CD4-positive, alpha-beta T cell treated with Interleukin-12 subunit alpha and Interleukin-12 subunit beta, for 1 hour (primary cell): ENCODE measurements at places on chromosomes 11 and 22.
A peak's percentile ranks its signal among the peaks of the same experiment; 100 is the strongest.

DNA sequence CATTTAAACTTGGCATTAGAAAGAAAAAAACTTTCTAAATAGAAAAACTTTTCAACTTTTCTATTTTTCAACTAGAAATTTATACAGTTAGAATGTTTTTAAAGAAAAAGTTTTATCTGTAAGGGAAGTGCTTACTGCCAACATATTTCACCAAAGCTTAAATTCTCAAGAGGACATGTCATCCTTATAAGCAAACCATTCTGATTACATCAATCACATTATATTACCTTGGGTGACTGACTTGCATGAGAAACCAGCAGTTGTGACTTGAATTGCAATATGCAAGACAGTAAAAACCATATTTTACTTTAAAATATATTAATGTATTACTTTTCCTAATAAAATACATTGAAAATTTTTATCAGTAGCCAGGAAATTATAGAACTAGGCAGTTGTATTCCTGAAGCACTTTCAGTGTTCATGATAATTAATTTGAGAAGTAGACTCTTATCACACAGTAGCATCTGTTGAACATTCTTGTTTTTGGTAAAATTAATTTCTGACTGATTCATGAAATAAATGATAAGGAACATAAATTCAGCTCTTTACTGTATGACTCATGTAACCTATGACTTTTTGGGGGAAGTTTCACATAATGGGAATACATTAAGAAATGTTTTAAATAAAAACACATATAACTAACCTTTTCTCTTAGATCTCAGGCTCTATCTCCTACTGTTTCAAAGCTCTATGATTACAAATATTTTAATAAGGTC is 345.0 kb upstream of the CCDC179 start:
- DNase-seq, result no peak

GRCh38 chr22:42437488-42438292 is 5.5 kb upstream of the NFAM1 start:
- DNase-seq, result peak; percentile 88

GRCh38 chr22:37777122-37777687 is 30.5 kb upstream of the GCAT start:
- DNase-seq, result no peak

DNA sequence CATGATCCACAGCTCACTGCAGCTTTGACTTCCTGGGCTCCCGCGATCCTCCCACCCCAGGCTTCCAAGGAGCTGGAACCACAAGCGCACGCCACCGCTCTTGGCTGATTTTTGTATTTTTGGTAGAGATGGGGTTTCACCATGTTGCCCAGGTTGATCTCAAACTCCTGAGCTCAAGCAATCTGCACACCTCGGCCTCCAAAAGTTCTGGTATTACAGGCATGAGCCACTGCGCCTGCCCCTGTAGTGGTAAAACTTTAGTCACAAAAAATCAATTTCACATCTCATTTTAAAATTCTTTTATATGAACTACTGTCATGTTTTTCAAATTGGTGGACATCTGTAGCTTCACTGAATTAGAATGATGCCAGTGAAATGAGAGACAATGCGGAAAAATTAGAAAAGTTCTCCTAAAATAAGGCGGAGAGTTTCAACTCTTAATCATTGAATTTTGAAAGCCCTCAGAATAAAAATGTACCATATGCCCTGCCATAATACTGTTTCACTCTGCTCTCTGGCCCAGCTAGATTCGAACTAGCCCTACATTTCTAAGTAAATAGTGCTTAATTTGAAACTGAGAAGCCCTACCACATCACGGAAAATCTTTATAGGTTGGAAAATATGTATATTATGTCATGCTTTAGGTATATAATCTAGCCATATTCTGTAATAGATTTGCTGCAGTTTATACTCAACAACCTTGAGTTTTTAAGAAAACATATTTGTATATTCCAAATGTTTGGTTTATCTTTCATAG is 78.7 kb downstream of the HORMAD2 start:
- no peak for DNase-seq

GRCh38 chr11:26687351-26687750 is 34.5 kb downstream of the SLC5A12 start:
- no peak for DNase-seq
